GM10248 (cell line): ENCODE measurements at places on chromosomes 1 and 21.

DNA sequence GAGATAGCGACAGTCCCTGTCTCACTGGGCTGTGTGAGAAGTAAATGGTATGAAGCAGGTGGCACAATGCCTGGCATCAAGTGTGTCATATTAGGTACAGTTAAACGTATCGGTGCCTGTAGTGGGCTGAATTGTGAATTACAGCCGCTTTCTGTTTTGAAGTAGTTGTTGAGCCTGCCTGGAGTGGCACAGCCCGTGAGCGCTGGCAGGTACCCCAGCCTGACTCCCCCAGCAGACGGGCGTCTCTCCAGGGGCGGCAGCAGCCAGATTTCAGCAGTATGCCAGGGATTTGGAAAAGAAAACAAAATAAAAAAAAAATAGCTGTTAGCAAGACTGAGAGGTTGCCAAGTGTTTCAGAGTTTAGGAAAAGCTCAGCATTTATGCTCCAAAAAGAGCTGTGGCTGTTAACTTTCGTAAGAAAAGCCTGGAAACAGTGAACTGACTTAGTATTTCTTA lies 26.6 kb upstream of the GPR153 start:
- DNase-seq, result no peak

- no peak for DNase-seq
These were observed 153.3 kb downstream of the TOMM20 start for GRCh38 chr1:234975122-234975940.

DNA sequence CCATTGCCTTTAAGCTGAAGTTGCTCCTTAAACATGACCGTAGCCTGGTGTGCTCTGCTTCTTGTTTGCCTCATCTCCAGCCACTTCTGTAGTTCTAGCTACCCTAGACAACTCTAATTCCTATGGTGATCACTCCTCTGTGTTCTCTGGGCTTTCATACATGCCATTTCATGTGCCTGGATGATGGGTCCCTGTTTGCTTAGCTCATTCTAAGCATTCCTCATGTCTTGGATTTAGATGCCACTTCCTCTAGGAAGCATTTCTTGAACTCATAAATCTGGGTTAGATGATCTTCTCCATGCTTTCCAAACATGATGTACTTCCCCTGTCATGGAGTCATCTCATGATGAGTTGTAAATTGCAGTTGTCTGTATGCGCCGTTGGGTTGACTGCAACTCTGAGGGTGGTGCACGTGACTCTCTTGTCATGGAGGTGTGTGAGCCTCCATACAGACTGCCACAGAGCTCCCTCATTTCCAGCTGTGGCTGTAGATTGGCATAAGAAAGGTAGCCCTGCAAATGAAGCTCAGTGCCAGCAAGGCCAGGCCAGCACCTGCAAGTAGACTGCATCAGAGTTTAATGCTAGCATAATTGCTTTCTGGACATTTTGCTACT lies 77.2 kb downstream of the LAMC1 start:
- no peak for DNase-seq

GRCh38 chr1:35615440-35615839 lies 25.9 kb downstream of the PSMB2 start:
- no peak for DNase-seq

GRCh38 chr21:42367367-42368165 lies 1.2 kb upstream of the TFF1 start:
- no peak for DNase-seq

GRCh38 chr1:202711949-202712635 lies 1.8 kb upstream of the SYT2 start:
- DNase-seq, result no peak

DNA sequence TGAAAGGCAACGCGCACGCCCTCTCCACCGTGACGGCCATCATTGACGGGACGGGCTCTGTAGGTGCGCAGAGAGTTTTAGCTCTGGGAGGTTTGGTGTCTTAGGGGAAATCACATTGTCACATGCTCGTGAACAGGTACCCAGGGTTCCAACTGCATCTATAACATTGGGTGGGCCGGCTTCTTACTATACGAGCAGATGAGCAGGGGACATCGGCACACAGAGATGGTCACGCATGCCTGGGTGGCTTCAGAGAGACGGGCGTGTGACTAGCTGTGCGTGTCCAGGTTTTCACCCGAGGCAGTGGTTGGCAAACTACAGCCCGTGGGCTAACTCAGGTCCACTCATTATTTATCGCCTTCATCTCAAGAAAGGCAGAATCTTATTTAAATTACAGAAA lies 54.7 kb downstream of the SLC37A1 start:
- no peak for DNase-seq

DNA sequence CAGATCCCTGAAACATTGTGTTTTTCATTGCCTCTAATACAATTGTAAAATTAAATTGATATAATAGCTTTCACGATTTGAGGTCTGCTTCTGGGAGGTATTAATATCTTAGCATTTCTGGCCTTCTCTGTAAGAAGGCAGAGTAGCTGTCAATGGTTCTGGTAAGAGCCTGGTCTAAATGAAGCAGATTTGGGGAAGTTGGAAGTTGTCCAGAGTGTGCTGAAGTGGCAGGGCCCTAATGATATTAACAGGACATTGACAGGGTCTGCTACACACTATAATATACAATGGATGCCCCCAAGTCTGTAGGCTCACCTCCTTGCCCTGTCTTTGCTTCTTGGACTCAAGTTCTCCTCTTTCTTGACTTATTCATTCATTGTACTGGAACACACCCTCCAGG lies 99.5 kb downstream of the C4BPA start:
- no peak for DNase-seq

- no peak for DNase-seq
These were observed 10.2 kb downstream of the SLC45A3 start for GRCh38 chr1:205670150-205670446.

- DNase-seq, result no peak
These were observed 44.5 kb downstream of the LRRC53 start for GRCh38 chr1:74467786-74468377.

DNA sequence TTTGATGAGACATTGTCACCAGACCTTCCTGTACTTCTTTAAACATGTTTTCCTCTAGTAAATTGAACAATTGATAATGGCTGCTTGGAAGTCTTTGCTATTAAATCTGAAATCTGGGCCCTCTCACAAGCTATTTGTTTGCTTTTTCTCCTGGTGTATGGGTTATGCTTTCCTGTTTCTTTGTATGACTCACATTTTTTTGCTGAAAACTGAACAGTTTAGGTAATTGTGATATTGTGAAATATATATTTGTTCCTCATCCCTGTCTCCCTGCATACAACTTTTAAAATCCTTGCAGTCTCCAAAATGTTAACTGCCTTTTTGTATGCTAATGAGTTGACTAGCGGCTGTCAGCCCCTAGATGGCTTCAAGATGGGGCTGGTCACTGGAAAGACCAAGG lies 61.6 kb downstream of the MAP3K21 start:
- no peak for DNase-seq

DNA sequence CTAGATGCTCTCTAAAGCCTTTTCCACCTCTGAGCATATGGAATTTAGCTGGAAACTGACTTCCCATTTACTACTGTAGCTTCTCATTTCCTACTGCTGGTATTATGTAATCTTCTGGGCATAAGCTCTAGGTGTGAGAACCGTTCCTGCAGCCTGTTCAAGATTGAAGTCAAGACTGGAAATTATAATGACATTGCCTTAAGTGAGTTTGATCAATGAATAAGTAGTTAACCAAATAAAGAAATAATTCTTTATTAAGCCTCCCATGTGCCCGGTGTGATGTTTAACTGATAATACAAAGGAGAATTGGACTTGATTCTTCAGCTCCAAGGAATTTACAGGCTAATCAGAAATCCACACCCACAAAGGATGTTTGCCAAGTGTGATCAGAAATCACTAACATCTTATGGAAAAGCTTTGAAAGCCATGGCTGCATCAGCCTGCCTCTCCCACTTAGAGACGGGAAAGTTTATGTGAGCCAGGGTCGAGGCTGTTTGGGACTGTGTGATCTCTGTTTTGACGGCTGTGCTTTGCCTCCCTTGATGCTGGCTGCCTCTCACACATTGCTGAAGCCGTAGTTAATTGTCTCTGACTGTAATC lies 36.4 kb upstream of the PRELP start:
- DNase-seq, result no peak

GRCh38 chr21:31158789-31159581 lies 120.7 kb upstream of the KRTAP19-8 start:
- DNase-seq, result no peak

- no peak for DNase-seq
These were observed 25.4 kb downstream of the ST6GALNAC5 start for GRCh38 chr1:76892675-76893074.

DNA sequence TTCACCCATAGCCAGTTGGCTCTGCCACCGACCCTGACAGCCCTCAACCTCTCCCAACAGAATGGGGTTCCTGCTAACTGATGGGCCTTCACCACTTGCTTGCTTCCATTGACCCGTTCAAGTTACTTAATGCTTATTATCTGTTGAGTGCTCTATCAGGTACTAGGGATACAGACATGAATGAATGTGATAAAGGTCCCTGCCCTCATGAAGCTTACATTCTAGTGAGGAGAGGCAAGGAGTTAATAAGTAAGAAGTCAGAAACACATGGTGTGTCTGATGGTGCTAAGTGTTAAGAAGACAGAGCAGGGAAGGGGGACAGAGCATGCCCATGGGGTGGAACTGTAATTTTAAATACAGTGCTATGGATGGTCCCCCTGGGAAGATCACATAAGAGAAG lies 107.5 kb upstream of the JUN start:
- no peak for DNase-seq

DNA sequence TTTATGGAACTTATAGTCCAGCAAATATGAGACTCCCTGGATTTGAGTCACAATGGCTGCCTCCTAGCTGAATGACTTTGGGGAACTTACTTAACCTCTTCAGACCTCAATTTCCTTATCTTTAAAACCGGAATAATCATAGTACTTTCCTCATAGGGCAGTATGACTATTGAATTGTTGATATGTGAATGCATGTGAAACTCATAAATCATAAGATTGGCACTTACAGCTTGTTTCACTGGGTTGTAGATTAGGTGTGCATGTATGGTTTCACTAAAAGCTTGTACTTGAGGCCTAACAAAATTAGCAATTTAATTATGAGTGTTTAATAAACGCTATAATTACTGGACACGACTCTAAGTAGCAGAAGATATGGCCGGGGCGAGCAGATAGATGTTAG lies 72.5 kb downstream of the ST6GALNAC5 start:
- DNase-seq, result no peak

- no peak for DNase-seq
These were observed 444 bp upstream of the AGTRAP start for GRCh38 chr1:11735531-11735853.

DNA sequence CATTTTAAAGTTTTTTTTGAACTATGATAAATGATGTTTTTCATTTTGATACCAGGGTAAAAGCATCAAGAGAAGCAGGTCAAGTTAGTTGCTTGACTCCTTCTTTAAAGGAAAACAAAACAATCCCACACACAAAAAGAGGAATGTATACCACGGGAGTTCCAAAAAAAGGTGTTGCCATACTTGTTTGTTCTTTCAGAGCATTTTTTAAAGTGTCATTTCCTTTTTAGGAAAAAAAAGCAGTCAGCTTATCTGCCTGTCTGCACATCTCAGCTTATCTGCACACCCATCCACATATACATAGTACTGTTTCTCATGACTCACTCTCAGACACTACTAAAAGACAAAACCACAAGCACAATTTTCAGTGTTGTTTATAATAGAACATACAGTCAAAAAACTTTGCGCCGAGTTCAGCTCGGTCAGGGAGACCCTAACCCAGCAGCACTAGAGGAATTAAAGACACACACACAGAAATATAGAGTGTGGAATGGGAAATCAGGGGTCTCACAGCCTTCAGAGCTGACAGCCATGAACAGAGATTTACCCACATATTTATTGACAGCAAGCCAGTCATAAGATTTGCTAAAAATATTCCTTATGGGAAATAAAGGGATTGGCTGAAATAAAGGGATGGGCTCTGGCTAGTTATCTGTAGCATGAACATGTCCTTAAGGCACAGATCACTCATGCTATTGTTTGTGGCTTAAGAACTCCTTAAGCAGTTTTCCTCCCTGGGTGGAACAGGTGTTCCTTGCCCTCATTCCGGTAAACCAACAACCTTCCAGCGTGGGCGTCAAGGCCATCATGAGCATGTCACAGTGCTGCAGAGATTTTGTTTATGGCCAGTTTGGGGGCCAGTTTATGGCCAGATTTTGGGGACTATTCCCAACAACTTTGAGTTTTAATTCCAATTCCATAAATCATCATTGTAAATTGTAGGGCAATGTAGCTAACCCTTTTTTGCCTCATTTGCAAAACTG lies 11.4 kb upstream of the MNDA start:
- DNase-seq, result peak; percentile 13

GRCh38 chr1:16174261-16174868 lies 18.5 kb upstream of the EPHA2 start:
- no peak for DNase-seq

DNA sequence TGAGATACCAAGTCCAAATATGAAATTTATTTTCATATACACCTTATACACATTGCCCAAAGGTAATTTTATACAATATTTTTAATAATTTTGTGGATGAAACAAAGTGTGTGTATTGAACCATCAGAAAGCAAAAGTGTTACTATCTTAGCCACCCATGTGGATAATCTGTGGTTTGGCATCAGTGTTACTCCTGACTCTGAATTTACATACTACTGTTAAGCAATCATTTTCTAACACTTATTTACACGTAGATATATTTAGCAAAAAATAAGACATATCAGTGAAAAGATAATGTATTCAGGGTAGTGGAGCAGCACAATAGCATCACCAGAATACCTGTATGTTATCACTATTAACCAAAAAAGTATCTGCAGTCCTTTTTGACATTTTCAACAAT lies 23.8 kb downstream of the DENND2D start:
- DNase-seq, result no peak

DNA sequence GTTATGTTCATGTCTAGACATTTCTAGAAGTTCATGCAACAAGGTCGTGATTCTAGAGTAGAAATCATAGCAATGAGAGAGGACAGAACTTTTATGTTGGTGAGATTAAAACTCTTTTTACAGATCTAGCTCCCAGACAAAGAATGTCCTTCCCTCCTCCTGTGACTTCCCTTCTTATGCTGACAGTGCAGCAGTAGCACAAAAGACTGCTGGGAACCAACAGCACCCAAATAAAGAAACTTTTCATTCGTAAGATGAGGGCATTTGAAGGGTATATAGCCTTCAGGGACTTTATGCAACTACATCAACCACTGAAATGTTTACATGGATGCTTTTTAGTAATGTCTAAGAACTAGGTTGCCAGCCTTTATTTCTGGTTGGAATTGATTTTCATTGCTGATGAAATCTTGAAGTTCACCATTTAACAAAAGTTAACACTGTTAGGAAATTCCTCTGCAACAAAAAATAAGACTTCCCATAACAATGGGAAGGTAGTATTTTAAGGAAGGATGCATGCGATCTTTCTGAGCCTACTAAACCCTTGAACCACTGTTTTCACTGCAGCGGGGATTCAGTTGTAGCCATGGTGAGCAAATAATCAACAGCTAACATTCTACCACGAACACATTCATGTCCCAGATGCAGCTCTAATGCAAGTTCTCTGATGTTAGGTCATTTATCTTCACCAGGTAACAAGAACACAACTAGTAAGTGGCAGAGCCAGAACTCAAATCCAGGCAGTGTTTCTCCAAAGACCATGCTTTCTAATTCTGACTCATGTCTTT lies 672.8 kb downstream of the PTPRC start:
- DNase-seq, result no peak
